ENCODE measurements at places on chromosomes 1 and 21.
A peak's percentile ranks its signal among the peaks of the same experiment; 100 is the strongest.

GRCh38 chr1:234683861-234684632 is 74.1 kb upstream of the IRF2BP2 start:
- peak; percentile 85 for DNase-seq

DNA sequence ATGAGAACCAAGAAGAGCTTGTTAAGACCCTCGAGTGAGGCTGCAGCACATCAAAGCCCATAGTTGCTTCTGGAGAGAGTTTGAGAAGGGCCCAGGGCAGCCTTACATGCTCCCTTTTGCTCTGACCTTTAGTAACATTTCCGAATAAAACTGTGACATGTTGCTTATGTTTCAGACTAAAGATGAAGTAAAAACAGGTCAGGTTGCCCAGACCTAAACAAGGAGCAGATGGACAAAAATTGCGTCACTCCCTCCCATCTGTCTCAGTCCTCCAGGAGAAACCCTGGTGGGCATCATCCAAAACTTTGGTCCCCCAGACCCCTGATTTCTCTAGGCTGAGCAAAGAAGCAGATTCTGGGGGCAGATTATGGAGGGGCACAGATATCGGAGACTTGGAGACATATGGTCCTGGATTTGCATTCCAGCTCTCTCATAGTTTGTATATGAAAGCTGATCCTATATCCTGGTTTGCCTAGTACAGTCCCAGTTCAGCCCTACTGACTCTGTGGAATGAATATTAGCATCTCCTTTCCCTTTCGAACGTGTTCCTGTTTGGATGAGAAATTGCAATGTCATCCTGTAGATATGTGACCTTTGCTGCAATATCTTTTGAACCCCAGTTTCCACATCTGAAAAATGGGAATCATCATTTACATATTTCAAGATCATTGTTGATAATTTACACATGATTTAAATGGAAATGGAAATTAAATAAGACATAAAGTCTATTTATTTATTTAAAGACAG is 304.9 kb upstream of the USP24 start:
- peak; percentile 85 for DNase-seq

DNA sequence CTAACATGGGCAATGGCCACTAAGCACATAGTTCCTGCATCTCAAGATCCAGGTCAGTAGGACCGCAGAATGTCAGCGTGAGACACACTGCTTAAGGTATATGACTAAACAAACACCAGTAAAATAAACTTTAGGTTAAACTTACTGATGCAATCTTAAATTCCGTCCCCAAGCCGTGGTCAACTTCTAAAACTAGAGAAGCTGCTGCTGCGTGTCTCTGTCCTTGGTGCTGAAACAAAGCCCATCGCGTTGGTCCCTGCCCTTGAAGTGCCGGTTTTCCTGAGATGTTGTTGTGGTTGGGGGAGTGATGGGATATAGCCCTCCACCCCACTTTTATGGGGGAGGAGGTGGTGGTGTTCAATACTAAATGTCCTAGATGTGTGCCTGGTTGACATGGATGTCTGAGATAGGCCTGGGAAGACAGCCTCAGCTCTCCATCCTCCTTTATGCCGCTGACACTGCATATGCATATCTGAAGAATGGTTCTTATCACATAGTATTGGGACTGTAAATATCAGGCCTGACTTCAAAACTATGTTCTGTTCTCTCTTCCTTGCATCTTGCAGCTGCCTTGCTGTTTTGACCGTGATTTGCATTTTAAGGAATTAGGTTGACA is 72.0 kb upstream of the KCNA3 start:
- DNase-seq: peak; percentile 66

- no peak for DNase-seq
Observed at GRCh38 chr1:222739465-222739864, 2.5 kb downstream of the FAM177B start.

GRCh38 chr1:222792744-222793143 is 22.1 kb upstream of the DISP1 start:
- DNase-seq: peak; percentile 75

- DNase-seq: no peak
Observed at GRCh38 chr1:16397120-16397519, 30.1 kb downstream of the SZRD1 start.

GRCh38 chr1:195617106-195617505 is 991.1 kb downstream of the KCNT2 start:
- no peak for DNase-seq

- DNase-seq: peak; percentile 87
Observed at GRCh38 chr1:33094971-33095604, 14.1 kb downstream of the AZIN2 start.

GRCh38 chr1:30707412-30708360 is 15.7 kb downstream of the MATN1 start:
- peak; percentile 87 for DNase-seq

GRCh38 chr1:181206513-181206912 is 118.0 kb downstream of the IER5 start:
- DNase-seq: no peak

- DNase-seq: no peak
Observed at GRCh38 chr1:18646786-18647410, 16.3 kb downstream of the PAX7 start.

DNA sequence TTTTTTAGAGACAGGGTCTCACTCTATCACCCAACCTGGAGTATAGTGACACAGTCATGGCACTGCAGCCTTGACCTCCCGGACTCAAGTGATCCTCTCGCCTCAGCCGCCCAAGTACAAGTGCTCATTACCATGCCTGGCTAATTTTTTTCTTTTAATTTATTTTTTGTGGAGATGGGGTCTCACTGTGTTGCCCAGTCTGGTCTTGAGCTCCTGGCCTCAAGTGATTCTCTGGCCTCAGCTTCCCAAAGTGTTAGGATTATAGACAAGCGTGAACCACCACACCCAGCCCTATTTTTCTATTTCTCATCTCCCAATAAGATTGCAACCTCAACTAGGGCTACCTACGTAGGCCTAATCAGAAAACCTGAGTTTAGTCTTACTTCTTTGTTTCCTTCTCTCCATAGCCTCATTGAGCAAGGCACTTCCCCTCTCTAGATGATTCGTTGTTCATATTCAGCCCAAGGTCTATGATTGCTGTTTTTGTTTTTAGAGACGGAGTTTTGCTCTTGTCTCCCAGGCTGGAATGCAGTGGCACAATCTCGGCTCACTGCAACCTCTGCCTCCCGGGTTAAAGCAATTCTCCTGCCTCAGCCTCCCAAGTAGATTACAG is 1.1 kb upstream of the KPNA6 start:
- DNase-seq: no peak

Data from adipocyte (in vitro differentiated cells).